ENCODE measurements at places on chromosomes 5 and 9.

DNA sequence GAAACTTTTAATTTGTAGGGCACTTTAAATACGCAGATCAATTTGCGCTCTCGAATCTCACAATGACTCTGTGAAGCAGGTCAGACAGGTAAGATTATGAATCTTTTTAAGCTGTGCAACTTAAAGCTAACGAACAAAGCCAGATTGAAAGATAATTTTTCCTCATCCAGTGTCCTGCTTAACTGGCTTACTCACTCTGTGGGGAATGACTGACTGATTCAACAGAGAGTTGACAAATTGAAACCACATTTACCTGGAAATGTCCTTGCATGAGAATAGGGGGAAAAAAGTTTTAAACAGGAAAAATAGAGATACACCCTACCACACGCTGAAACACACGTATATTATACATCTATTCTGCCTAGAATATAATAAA, 187.9 kb downstream of the MAN2A1 start:
- no peak for DNase-seq

- DNase-seq = peak; percentile 34
Observed at GRCh38 chr9:91945277-91946085, 4.5 kb downstream of the ROR2 start.

DNA sequence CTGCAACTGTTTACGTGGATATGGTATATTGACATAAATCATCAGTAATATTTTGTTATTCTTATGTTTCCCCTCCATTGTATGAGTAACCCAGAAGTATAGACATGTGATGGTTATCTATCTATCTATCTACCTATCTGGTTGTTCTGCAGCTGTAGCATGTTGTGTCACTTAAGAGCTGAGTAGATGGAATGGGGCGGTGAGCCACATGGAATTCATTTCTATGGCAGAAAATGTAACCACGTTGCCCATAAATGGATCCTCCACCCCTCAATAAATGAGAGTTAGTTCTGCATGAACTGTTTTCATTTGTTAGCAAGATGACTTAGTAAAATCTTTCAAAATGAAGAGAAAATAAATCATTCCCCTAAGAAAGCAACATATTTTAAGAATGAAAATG, 553.2 kb downstream of the MAT2B start:
- DNase-seq = no peak

GRCh38 chr9:22452415-22453010, 5.9 kb downstream of the DMRTA1 start:
- DNase-seq = no peak

DNA sequence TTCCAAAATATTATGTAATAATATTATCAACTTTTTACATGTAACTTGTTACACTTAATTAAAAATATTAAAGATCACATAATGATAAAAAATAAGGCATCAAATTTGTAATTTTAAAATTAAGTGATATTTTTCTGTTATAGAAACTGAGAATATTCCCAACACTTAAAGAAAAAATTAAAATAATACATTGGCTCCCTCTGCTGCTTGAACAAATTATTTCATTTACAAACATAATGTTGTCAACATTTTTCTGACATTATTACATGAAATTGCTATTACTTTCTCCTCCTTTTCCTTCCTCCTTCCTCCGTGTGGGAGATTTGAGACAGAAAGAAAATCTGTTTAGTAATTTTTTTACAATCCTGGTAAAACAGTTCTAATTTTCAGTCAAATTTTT, 42.3 kb downstream of the RNF180 start:
- DNase-seq = no peak

DNA sequence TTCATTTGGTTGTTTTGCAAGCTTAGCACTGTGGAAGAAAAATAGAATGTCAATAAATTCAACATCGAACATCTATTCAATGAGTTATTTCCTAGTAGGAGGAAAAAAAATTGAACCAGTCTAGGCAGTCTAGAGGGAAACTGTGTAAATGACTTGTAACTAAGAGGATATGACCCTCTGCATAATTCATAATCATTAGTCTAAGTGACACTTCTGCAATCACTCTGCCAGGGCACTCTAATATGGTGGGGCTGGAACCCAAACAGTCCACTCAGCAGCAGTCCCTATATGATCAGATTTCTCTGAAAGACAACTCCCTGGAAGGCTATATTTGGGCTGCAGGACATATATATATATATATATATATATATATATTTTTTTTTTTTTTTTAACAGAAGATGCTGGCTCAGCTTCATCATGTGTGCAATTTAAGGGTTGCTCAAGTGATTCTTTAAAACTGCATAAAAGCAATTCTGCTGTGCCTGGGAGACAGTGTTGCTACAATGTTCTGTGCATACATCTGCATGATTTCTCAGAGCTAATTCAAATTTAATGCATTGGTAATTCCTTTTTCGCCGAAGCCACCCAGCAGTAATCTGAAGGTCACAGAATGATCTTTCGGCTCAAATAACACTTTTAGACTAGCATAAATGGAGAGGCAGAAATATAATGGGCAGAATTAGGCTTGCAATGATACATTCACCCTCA, 482.1 kb upstream of the ZNF608 start:
- DNase-seq = no peak

GRCh38 chr9:21852754-21853153, 50.3 kb downstream of the MTAP start:
- DNase-seq = no peak

- no peak for DNase-seq
Observed at GRCh38 chr9:96423322-96423984, 5.3 kb upstream of the ZNF367 start.

DNA sequence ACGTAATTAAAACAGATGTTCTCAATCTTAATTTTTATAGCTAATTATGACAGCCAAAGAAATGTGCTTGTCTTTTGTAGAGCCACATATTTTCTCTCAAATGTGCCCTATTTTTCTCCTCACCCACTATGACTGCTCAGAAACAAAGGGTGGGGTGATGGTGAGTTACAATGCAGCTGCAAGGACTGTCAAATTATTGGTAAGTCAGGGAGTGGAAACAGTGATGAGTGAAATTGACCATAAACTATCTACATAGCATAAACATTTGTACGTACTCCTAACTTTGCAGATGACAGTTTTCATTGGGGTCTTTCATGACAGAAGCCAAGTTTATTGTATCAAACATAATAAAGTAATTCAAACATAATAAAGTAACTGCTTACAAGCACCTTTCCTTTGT, 215.9 kb downstream of the MCTP1 start:
- DNase-seq = no peak

Measured in breast epithelium (tissue), 4 donors.